Activated T-helper 1 cell treated with anti-CD3 and anti-CD28 coated beads, Interleukin-12 subunit alpha, Interleukin-12 subunit beta, Interleukin-2, Interleukin-4 antibody, amounts not matched to agents 30 ng/mL and 10 ng/mL and 1 ng/mL, durations not matched to agents 14 hours and 24 hours and 36 hours (primary cell): ENCODE measurements at places on chromosomes 1 and 21.

DNA sequence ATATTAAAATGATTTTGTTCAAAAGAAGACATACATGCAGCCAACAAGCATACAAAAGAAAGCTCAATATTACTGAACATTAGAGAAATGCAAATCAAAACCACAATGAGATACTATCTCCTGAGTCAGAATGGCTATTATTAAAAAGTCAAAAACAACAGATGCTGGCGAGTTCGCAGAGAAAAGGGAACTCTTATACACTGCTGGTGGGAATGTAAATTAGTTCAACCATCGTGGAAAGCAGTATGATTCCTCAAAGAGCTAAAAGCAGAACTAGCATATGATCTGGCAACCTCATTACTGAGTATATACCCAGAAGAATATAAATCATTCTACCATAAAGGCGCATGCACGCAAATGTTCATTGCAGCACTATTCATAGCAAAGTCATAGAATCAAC, 126.0 kb upstream of the HMCN1 start:
- no peak for DNase-seq

GRCh38 chr1:103058391-103058790, 49.9 kb downstream of the COL11A1 start:
- DNase-seq = no peak

DNA sequence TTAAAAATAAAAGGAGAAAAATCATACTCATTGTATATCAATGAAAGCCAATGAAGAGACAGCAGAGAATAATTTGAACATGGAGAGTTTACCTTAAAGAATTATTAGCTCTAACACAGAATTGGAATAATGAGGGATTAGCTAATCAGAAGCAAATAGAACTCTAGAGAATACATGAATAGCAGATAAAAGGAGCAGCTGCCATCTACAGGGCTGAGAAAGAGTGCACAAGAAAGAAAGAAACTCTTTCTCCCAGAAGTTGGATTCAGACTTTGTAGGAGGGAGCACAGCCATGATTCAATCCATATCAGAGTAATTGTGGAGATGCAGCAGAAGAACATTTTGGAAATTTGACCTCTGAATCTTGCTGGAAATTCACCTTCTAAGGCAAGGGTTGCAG, 1171.2 kb downstream of the PLA2G4A start:
- DNase-seq = no peak

DNA sequence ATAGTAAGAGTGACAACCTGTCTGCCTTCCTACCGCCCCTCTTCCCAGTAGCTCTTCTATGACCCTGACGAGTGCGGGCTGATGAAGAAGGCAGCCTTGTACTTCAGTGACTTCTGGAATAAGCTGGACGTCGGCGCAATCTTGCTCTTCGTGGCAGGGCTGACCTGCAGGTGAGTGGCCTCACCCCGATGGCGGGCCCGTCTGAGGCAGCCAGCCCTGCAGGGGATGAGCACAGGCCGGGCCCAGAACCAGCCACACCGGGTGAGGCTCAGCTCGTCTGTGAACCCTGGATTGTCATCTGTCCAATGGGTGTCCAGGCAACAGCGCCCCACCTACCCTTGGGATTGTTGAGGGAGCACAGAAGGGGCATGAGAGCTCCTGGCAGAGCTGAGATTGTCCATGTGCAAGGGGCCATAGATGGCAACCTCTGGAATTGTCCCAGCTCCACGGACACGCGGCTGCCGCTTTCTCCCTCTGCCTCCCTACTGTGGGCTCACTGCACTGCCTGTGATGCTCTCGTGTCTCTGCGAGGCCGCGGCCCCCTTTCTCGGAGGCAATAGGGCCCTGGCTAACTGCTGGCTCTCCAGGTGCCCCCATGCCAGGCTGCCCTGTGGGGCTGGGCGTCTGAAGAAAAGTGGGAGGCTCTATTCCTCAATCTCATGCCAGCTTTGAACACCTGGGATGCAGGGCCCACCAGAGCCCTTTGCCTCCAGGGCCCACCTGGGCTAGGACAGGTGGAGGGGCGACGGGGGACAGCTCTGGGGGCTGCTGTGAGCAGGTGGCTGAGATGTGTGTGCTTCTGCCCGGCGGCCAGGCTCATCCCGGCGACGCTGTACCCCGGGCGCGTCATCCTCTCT, 50.0 kb upstream of the LRRC3 start:
- DNase-seq = no peak

DNA sequence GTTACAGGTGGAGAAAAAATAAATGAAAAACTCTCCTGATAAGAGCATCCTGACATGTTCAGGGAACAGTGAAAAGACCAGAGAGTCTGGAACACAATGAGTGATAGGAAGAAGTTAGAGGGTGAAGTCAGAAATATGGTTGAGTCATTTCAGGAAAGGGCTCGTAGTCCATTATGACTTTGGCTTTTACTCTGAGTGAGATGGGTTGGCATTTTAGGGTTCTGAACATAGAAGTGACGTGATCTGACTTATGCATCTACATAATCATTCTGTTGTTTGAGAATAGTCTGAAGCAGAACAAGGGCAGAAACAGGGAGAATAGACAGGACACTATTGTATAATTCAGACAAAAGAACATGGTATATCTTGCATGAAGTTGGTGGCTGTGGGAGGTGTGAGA, 5.8 kb downstream of the HMCN1 start:
- DNase-seq = no peak

- DNase-seq = no peak
Observed at GRCh38 chr1:46585312-46585938, 18.6 kb downstream of the MKNK1 start.

- no peak for DNase-seq
Observed at GRCh38 chr1:25685938-25686665, 69.5 kb downstream of the MAN1C1 start.

DNA sequence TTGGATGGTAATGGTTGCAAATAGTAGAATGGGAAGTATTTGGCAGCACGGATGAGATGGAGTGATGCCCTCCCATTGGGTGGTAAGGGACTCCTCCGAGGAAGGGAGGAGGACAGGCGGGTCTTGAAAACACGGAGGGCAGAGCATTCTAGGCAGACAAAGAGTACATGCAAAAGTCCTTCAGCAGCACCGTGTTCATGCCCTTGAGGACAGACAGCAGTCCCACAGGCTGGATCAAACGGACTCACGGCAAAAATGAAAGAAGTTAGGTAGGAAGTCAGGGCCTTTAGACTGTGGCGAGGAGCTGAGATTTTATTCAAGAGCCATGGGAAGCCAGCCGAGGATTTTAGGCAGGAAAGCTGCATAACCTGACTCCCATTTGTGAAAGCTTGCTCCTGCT, 253.9 kb downstream of the RHOU start:
- no peak for DNase-seq

GRCh38 chr1:201894343-201895119, 5.8 kb downstream of the SHISA4 start:
- no peak for DNase-seq

DNA sequence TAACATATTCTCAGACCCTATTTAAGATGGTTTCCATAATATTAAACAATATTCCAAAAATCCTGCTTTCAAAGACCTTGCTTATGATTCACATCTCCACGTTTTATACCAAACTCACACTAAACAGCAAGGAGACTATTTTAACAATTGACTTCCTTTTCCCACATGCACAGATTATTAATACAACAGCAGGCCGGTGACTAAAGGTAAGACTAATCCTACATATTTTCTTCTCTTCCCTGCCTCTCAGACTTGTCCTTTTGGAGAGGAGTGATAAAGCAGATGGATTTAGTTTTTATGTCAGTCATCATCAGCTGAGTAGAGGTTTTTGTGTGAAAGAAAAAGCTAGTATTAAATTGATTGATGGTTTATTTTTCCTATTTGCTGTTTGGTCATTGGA, 400.6 kb downstream of the NTNG1 start:
- no peak for DNase-seq

- no peak for DNase-seq
Observed at GRCh38 chr1:116913941-116914340, 4.2 kb downstream of the PTGFRN start.

DNA sequence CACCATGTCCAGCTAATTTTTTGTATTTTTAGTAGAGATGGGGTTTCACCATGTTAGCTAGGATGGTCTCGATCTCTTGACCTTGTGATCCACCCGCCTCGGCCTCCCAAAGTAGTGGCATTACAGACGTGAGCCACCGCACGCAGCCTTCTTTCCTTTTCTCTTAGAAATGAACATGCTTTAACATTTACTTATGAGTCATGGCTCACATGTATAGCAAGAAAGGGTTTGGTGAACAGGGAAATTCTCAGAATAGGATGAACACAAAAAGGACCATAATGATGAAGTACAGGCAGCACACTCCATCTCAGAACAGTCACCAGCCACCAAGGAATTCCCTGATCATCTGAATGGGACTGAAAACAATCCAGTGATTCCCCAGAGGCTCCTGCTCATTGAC, 9.4 kb upstream of the VAMP4 start:
- DNase-seq = no peak

DNA sequence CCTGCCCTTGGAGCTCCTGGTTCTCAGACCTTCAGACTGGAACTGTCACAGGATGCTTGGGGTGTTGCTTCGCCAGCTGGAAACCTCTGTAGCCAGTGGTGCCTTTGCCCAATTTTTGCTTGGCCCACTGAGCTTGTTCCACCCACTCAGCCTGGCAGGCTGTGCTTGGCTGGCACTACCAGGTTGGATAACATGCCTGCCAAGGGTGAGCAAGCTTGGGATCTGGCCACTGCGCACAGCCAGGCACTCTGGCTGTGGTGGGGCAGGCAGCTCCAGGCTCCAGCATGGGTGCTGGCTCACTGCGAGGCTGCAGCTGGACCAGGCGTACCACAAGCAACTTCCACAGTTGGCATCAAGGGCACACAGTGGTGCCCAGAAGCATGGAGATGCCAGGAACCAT, 967.8 kb upstream of the NCAM2 start:
- no peak for DNase-seq

DNA sequence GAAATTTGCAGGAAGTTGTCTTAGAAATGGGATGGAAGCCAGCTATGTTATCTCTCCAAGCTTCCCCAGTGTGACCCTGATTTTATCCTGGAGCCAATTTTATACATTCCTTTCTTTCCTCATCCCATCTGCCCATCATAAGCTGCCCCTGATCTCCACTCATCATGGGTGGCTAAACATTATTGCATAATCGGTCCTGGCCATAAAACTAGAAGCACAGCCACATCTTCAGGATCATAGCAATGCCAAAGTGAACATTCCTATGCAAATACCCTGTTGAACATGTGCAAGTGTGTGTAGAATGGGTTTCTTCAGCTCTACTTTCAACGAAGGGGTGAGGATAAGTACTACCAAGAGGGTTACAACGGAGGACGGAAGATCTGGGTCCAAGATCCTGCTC, 50.6 kb upstream of the COG2 start:
- no peak for DNase-seq

- no peak for DNase-seq
Observed at GRCh38 chr1:229385853-229386456, 43.1 kb upstream of the CCSAP start.

GRCh38 chr1:161782886-161783285, 16.8 kb downstream of the ATF6 start:
- DNase-seq = no peak

- DNase-seq = no peak
Observed at GRCh38 chr1:39359028-39359570, 132.3 kb upstream of the BMP8A start.

DNA sequence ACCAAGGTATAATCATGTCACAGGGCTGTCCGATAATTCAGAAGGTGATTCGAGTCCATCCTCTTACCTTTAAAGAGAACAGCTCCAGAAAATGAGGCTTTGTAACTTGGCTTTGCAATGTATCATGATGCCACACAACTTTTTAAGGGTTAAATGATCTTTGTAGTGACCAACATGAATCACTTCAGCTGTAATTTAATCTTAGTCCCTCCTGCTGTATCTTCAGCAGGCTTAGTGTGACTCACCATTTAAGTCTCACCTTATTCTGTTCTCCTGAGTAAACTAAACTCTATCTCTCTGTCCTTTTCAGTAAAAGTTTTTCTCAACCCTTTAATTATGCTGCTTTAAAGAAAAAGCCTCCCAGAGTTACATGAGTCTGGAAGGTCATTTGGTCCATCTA, 1.9 kb upstream of the HIVEP3 start:
- DNase-seq = no peak

GRCh38 chr1:228801068-228801467, 65.8 kb downstream of the RHOU start:
- DNase-seq = no peak

- DNase-seq = no peak
Observed at GRCh38 chr1:7418442-7419080, 352.5 kb upstream of the VAMP3 start.

DNA sequence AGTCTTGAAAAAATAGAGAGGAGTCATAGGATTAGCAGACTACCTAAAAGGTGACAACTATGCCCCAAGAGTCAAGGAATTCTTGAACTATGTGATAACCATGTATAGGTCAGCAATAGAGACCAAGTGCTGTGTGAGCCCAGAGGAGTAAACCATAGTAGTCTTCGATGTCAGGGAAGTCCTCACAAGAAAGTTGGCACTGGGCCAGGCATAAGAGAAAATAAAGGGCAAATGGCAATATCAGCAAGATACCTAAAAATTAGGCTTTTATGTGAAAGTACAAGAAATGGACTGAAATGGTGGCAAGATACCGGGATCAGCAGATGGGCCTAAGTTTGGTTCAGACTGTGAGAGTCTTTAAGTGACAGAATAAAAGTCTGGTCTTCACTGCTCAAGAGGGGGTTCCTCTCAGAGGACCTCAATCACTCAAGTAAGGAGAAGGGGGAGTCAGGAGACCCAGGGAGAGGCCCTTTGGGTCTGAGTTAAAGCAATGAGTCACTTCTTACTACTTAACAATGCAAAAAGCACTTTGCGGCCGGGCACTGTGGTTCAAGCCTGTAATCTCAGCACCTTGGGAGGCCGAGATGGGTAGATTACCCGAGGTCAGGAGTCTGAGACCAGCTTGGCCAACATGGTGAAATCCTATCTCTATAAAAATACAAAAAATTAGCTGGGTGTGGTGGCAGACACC, 95.0 kb downstream of the TEX35 start:
- DNase-seq = no peak

DNA sequence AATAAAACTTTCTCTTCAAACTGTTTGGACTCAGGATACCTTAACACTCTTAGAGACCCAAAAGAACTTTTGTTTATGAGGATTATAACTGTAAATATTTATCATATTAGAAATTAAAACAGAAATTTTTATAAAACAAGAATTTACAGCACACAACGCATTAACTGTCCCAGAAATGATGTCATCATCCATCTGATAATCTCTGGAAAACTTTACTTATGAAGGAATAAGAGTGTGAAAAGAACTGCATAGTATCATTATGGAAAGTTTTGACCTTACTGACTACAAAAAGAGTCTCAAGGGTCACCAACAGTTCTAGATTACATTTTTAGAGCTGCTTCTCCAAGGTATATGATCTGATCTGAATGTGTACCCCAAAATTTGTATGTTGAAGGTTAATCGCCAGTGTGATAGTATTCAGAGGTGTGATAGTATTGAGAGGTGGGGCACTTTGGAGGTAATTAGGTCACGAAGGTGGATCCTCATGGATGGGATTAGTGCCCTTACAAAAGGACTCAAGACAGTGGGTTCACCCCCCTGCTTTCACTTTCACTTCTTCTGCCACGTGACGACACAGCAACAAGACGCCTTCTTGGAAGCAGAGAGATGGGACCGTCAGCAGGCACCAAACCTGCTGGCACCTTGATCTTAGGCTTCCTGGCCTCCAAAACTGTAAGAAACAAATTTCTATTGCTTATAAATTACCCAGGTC, 95.7 kb upstream of the NR5A2 start:
- DNase-seq = no peak

GRCh38 chr1:237229333-237229732, 187.3 kb downstream of the RYR2 start:
- no peak for DNase-seq

- no peak for DNase-seq
Observed at GRCh38 chr1:162074276-162075005, 5.0 kb downstream of the NOS1AP start.

GRCh38 chr1:171948511-171948910, 107.2 kb downstream of the DNM3 start:
- DNase-seq = no peak
